Smooth muscle cell of bladder (primary cell): ENCODE measurements at places on chromosomes 7 and 10. TPM values are rescaled to one million over a fixed set of nuclear protein-coding genes. Genes with fewer than 3 reads are reported as not detected.

The TRIL gene
- total RNA-seq, result 0.71 and 1.3 TPM in 2 replicates

The PNLIP gene
- total RNA-seq, result not detected in 2 replicates

The FFAR4 gene
- not detected in 2 replicates for total RNA-seq

The POLR2J gene
- 39.7 and 40.0 TPM in 2 replicates for total RNA-seq

The MRC1 gene
- under 0.01 TPM in 2 replicates for total RNA-seq

The STOX1 gene
- total RNA-seq, result 0.14 and 0.18 TPM in 2 replicates

The ZWINT gene
- total RNA-seq, result 4.3 and 6.4 TPM in 2 replicates

The PNLIPRP2 gene
- total RNA-seq, result not detected in 2 replicates

The ATXN7L1 gene
- 5.3 and 5.5 TPM in 2 replicates for total RNA-seq

The INMT gene
- 13.4 and 21.8 TPM in 2 replicates for total RNA-seq

The RBP3 gene
- total RNA-seq, result under 0.01 TPM in 1 of 2 replicates, not detected in the other

The FAM20C gene
- total RNA-seq, result 49.1 and 66.7 TPM in 2 replicates

The CPN1 gene
- not detected in 2 replicates for total RNA-seq

The TMEM229A gene
- total RNA-seq, result not detected in 2 replicates

The PPP1R9A gene
- 0.14 and 0.18 TPM in 2 replicates for total RNA-seq

The HACD1 gene
- 24.7 and 41.5 TPM in 2 replicates for total RNA-seq

The CPA2 gene
- total RNA-seq, result not detected in 2 replicates

The NUTM2A gene
- total RNA-seq, result 0.28 and 0.37 TPM in 2 replicates

The SP8 gene
- not detected in 2 replicates for total RNA-seq

The MMD2 gene
- not detected in 2 replicates for total RNA-seq

The SPDYE5 gene
- not detected in 2 replicates for total RNA-seq

The OR6B1 gene
- total RNA-seq, result not detected in 2 replicates

The SNX10 gene
- 0.37 and 0.85 TPM in 2 replicates for total RNA-seq

The ADIRF gene
- total RNA-seq, result 107 and 110 TPM in 2 replicates
